ENCODE measurements at places on chromosomes 6 and 20.

DNA sequence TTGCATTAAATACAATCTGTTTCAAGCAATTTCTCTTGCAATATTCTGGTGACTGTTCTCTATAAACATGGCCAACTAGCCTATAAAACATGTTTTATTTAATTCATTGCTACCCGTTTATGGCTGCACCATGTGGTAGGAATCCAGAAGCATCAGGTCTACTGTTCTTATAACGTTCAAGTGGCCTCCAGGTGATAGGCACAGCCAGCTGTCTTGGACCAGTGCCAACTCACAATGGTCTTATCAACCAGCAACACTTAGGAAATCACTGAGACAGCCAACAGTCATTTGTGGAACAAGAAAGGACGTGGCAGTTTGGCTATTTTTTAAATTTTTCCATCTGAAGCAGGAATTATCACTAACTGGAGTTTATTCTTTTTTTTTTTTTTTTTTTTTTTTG is 193.6 kb downstream of the NKAIN2 start:
- DNase-seq = no peak

GRCh38 chr6:157728183-157728881 is 94.7 kb upstream of the SNX9 start:
- DNase-seq = peak; percentile 83

GRCh38 chr6:128099571-128100197 is 198.8 kb upstream of the THEMIS start:
- DNase-seq = no peak

DNA sequence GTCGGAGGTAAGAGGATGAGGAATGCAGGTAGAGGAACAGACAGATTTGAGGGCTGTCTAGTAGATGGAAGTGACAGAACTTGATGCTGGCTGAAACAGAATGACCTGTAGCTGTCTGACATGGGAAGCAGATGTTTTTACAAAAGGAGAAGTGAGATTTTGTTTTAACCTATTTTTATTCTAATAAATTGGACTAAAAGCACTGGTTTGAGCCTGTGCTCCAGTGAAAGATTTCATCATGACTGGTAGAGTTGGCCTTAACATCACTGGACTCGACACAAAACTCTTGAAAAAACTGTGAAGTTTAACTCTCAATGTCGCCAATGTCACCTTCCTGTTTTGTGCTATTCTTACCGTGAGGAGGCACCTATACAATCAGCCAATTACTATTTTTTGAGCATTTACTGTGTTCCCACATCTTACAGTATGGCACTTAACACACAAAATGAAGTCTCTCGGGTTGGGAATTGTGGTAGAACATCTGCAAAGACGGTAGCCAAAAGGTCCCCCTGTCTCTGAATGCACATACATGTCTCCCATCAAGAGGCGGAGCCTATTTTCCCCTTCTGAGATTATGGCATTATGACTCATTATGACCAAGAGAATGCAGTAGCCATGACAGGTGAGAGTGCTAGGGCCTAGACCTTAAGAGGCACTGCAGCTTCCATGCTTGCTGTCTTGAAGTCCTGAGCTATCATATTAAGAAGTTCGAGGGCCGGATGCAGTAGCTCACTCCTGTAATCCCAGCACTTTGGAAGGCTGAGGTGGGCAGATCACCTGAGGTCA is 93.2 kb downstream of the FOXF2 start:
- DNase-seq = no peak

- DNase-seq = no peak
Observed at GRCh38 chr20:40568200-40568599, 120.8 kb downstream of the MAFB start.

DNA sequence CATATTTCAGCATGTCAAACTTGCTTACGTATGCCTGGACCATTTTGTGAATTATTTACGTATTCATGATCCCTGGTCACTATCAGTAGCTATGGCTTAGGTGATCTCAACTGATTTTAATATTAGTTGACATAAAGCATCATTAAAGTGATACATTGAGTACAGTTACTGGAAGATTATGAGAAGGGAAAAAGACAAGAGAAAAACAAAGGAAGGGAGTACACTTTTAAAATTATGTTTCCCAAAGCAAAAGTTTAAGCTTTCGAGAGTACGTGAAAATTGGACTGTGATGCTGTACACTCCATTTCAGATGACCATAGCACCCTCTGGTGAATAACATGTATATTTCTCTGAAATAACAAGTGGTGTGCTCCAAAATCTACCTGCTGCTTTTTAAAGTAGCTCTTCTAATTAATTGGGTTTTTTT is 215.0 kb upstream of the HSF2 start:
- no peak for DNase-seq

DNA sequence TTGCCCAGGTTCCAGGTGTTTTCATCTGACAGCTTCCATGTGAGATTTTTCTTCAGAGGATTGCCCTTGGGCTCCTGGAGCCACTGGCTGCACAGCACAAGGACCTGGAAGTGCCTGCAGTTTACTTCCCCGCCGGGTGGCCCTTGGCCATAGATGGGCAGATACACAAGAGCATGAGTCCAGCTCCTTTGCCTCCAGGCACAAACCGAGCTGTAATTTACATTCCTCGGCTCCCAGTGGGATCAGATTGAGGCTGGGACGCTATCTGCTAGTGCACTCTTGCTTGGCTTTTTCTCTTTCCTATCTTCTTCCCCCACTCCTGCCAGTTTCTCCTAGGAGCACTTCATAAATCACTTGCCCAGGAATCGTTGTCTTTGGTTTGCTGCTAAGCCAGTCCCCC is 85.4 kb upstream of the RALY start:
- DNase-seq = no peak

- no peak for DNase-seq
Observed at GRCh38 chr20:59772931-59773913, 160.2 kb downstream of the SYCP2 start.

DNA sequence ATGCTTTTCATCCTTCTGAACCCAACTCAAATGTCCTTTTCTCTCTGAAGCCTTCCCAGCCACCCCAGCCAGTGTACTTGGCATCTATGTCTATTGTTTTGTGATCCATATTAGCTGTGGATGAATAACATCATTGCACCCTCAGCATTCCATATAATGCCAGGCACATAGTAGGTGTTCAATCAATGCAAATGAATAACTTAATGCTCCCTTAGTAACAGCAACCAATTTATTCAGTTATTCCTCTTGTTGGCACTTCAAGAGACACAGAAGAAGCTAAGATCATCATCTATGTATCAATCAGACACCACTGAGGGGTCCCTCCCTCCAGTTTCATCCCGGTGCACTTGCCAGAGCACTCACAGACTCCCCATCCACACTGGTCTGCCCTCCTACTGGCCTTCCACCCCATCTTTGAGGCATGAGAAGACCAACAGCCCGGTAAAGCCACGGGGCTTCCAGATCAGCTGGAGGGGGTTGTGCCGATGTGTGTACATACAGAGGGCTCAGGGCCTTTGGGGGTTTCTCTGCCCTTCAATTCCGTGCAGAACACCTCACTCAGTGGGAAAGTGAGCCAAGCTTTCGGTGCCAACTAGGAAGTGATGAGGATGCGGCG is 2.4 kb upstream of the TAF8 start:
- DNase-seq = peak; percentile 30

DNA sequence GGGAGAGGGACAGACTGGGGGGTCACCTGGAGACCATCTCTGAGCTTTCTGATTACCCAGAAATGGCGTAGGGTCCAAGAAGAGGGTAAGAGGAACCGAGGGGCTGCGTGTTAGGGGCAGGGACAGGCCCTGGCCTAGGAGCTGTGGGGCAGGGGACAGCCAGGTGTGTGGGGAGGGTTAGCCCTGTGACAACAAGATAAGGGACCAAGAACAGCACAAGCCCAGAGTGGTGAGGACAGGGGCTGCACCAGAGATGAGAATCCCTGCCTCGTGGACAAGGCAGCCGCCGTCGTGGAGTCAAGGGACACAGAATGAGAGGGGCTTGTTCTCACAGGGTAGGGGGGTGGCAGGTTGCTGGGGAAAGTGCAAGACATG is 449 bp upstream of the AVP start:
- DNase-seq = no peak

DNA sequence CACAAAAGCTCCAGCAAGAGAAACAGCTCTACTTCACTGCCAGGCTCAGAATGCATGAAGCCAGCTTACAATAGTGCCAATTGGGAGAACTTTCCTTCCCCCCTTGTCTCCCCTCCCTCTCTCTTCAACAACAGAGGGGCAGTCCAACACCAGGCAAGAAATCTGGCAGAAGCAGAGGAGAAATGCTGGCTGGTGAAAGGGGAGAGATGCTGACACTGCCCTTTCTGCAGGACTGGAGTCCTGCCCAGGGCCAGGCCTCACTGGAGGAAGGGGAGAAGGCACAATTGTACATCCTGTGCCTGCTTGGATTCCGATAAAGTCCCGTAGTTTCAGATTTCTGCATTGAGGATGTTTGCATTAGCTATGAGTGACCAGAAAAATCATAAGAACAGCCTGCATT is 148.6 kb downstream of the LRRC1 start:
- peak; percentile 57 for DNase-seq

GRCh38 chr6:119658917-119659316 is 309.4 kb upstream of the MAN1A1 start:
- no peak for DNase-seq

GRCh38 chr20:10553326-10553984 is 118.3 kb downstream of the SLX4IP start:
- DNase-seq = peak; percentile 82

DNA sequence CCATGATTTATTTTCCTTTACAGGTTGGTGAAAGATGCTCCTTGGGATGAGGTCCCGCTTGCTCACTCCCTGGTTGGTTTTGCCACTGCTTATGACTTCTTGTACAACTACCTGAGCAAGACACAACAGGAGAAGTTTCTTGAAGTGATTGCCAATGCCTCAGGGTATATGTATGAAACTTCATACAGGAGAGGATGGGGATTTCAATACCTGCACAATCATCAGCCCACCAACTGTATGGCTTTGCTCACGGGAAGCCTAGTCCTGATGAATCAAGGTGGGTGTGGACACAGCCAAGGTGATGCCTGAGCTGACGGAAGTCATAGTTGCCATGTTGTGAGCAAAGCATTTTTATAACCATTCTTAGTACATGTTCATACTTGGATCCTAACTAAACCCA is 34.6 kb upstream of the CALHM6 start:
- no peak for DNase-seq

DNA sequence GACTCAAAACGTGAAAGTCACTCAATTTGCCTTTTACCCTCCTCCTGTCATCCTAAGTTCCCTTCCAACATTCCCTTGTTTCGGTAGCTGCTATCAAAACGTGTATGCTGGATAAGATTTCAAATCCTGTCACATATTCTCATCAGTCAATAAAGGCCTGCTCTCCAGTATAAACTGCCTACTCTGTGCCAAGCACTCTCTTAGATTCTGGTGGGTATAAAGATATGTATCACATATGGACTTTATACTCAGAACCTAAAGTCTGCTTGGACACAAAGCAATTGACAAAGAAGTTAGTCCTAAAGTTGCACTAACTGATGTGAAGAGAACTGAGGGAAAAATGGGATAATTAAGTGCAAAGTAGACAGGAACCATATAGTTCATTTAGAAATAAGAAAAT is 476.6 kb upstream of the MARCKS start:
- no peak for DNase-seq

- no peak for DNase-seq
Observed at GRCh38 chr6:3453413-3454272, 3.2 kb downstream of the SLC22A23 start.

GRCh38 chr20:57265336-57265996 is 975 bp downstream of the BMP7 start:
- DNase-seq = no peak

- no peak for DNase-seq
Observed at GRCh38 chr6:131792091-131792496, 15.7 kb upstream of the ENPP1 start.

- no peak for DNase-seq
Observed at GRCh38 chr6:139037490-139037889, 8.9 kb downstream of the ABRACL start.

GRCh38 chr6:165804331-165805066 is 141.5 kb upstream of the PDE10A start:
- DNase-seq = peak; percentile 29

DNA sequence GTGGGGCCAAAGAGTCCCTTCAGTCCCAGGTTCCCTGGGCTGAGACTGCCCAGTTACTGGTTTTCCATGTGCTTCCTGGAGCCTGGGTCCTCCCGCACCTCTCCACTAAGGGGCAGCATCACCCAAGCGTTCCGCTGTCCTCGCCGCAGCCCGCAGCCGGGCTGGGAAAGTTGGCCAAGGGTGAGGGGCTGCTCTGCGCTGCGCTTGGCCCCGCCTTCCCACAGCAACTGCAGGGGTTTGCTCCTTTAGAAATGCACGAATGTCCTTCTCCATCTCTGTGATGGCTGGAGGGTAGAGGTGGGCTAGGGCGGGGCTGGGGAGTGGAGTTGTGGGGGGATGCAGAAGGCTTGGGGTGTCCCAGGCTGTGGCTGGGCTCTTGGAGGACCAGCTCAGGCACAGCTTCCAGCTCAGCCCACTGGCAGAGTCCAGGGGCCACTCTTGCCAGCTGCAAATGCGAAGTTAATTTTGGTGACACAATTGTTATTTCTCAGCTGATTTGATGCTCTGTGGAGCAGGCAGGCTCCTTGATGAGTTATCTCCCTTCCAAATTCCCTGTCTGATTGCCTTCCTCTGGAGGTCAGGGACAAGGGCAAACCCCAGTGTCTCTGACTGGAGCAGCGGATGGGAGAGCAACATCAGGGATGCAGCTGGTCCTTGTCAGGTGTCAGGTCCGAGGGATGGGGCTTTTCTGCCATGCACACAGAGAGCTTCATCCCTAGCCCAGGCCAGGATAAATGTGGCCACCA is 63.2 kb downstream of the NOL4L start:
- DNase-seq = peak; percentile 71

GRCh38 chr6:98779618-98780017 is 54.8 kb upstream of the POU3F2 start:
- DNase-seq = no peak

- DNase-seq = no peak
Observed at GRCh38 chr20:11941593-11942246, 24.0 kb downstream of the BTBD3 start.

DNA sequence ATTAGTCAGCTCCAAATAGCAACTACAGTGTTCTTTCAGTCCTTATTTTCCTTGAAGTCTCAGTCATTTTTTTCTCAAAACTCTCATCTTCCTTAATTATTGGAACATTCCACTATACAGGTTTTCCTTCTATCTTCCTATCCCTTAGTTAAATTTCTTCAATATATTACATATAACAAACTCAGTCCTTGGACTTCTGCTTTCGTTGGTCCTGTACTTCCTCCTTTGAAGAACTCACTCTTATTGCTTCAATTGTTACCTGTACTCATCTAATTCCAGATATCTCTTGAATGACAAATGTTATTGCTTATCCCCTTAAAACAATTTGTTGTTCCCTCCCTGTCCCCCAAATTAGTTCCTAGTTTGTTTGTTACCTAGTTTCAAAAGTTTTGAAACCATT is 67.7 kb upstream of the NOTCH4 start:
- DNase-seq = no peak

DNA sequence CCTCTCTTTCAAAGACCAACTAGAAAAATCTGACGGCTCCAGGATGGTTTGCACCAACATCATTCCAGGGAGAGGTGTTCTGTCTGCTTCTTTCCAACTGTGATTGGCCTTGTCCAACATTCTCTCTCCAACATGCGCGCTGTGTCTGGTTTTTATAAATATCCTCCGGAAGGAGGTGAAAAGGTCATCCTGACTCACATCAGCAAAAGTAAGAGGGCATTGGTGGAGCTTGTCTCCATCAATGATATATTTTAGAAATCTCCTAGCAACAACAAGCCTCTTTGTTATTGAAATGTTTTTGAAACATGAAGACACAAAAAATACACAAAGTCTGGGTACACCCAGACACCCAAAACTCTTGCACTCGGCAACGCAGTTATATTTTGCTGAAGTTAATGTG is 475.3 kb upstream of the JARID2 start:
- no peak for DNase-seq
